ENCODE measurements at places on chromosomes 1 and 21. TPM values are rescaled to one million over a fixed set of nuclear protein-coding genes. Genes with fewer than 3 reads are reported as not detected.

DNA sequence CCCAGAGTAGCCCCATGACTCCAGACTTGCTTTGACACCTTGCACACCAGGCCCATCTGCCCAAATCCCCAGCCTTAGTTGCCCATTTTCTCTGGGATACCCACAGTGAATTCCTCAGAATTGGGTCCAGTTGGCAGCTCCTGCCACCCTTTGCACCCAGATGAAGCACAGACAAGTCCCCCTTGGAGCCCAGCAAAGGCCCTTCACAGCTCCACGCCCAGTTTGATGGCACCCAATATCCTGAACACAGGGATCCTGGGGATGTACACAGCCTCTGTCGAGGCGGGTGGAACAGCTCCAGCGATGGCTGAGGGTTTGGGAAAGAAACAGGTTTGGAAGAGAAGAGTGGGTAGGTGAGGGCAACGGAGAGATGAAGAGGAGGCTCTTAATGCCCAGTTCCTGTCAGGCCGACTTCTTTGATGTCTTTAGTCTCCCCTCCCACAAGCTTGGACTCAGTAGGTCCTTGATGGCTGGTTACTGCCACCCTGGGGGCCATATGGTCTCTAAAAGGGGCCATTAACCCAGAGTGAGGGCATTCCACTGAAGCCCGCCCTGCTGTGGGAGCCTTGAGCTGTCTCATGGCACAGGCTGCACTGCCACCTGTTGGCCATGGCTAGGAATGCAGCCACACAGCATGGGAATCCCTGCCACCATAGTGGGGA, 21.7 kb downstream of the TMEM53 start:
- no peak for DNase-seq
- H3K4me1 ChIP-seq, result no peaks in the 10 kb centered on the region
- H3K36me3 ChIP-seq, result peaks cover 15% of the 10 kb centered on the region
- no peaks in the 10 kb centered on the region for H3K27me3 ChIP-seq
- no peak overlapping the region for H3K4me3 ChIP-seq

DNA sequence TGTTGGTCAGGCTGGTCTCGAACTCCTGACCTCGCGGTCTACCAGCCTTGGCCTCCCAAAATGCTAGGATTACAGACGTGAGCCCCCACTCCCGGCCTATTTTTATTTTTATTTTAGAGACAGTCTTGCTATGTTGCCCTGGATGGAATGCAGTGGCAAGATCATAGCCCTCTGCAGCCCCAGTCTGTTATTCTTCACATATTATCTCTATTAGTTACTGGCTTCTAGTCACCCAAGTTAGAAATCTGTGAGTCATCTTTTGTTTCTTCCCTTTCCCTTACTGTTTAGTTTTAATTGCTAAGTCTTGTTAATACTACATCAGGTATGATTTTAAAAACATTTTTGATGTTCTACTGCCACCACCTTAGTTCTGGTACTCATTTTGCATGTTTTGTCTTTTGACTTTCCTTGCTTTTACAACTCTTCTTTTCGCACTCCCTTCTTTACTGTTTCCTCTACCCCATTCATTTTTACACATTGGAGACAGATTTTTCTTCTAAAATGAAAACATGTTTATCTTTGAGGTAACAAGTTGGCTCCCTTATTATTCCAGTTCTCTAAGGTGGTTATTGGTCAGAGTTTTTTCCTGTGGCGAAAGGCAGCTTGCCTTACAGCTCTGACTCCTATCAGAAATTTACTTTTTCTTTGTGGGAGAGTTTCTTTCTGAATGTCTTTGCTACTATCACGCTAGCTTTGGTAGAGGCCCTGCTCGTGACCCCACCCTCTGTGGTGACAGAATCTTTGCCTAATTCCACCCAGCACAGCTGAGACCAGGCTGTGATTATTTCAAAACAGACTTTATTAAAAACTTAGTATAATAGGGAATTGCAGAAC, 19.5 kb downstream of the ZMYM4 start:
- DNase-seq, result no peak
- no peaks in the 10 kb centered on the region for H3K36me3 ChIP-seq
- no peak overlapping the region for H3K4me3 ChIP-seq
- no peaks in the 10 kb centered on the region for H3K27me3 ChIP-seq
- H3K4me1 ChIP-seq, result no peaks in the 10 kb centered on the region

GRCh38 chr1:70685300-70686286, 274.5 kb downstream of the CTH start:
- peak; percentile 13 for DNase-seq
- no peak overlapping the region for H3K4me3 ChIP-seq
- no peaks in the 10 kb centered on the region for H3K4me1 ChIP-seq
- H3K27ac ChIP-seq, result no peak overlapping the region

- no peaks in the 10 kb centered on the region for H3K27me3 ChIP-seq
- H3K36me3 ChIP-seq, result no peaks in the 10 kb centered on the region
- no peaks in the 10 kb centered on the region for H3K4me1 ChIP-seq
- peak overlapping the region; percentile 94 for H3K4me3 ChIP-seq
- peak overlapping the region; percentile 82 for H3K27ac ChIP-seq
These were observed 991 bp downstream of the PRMT6 start for GRCh38 chr1:107057197-107058133.

DNA sequence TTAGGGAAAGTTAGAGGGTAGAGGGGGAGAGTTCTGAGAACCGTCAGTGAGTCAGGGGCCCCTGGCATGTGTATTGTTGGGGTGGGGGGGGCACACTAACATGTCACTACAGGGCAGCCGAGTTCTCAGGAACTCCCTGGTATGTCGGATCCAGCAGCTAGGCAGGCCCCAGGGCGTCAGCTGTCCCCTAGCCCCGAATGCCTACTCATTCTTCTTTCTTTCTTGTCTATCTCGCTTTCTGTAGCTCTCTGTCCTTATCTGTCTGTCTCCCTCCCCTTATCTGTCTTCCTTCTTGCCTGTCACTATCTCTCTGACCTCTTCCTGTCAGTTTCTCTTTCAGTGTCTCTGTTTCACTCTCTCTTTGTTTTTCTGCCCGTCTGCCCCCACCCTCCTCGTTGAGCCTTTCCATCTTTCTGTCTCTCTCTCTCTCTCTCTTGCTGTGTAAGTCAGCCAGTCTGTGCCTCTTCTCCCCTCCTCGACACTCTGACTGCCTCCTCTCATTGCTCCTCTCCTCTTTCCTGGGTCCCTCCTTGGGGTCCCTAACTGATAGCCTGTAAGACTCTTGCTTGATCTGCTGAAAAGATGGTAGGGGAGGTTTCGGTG, 2.4 kb downstream of the NTRK1 start:
- peaks cover 3% of the 10 kb centered on the region for H3K27me3 ChIP-seq
- no peak for DNase-seq
- H3K36me3 ChIP-seq, result no peaks in the 10 kb centered on the region
- no peak overlapping the region for H3K4me3 ChIP-seq
- H3K27ac ChIP-seq, result no peak overlapping the region
- peaks cover 26% of the 10 kb centered on the region for H3K4me1 ChIP-seq

- DNase-seq, result no peak
- no peaks in the 10 kb centered on the region for H3K36me3 ChIP-seq
- no peak overlapping the region for H3K27ac ChIP-seq
- no peaks in the 10 kb centered on the region for H3K27me3 ChIP-seq
- H3K4me1 ChIP-seq, result no peaks in the 10 kb centered on the region
These were observed 59.9 kb upstream of the PRRX1 start for GRCh38 chr1:170604065-170604464.

DNA sequence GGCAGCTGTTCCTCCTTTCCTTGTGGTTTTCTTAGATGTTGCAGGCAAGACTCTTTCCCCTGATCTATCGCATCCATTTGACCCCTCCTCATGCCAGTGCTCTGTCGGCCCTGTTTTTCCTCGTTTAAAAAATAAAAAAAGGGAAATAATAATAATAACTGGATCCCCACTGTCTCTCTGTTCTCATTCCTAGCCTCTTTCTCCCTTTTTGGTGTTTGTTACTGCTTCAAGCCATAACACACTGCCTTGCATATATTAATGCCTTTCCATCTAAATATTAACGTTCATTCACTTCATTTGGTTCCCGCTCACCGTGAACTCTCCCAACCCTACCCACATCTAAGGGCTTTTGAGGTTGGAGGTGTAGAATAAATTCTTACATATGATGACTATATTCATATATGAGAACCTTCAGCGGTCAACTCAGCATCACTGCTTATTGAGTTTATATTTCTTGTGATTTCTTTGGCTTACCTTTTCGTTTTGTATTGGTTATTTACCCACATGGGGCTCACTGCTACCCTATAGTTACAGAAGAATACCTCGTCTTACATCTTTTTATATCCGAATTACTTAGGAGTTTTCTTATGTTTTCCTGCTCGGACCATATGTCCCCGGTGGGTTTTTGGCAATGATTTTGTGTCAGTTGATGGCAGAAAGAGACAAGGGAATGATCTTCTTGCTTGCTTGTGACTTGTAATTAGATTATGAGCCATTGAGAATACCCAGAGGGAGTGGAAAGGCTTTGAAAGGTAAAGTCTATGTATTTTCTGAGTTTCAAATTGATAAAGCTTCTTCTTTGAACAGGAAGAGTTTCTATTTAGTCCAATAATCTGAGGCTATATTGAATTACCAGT, 805 bp downstream of the ATG4C start:
- H3K4me1 ChIP-seq, result no peaks in the 10 kb centered on the region
- H3K27me3 ChIP-seq, result no peaks in the 10 kb centered on the region
- H3K27ac ChIP-seq, result peak overlapping the region; percentile 94
- H3K36me3 ChIP-seq, result no peaks in the 10 kb centered on the region
- peak overlapping the region; percentile 100 for H3K4me3 ChIP-seq
- DNase-seq, result no peak

- H3K36me3 ChIP-seq, result no peaks in the 10 kb centered on the region
- no peak overlapping the region for H3K27ac ChIP-seq
- no peak overlapping the region for H3K4me3 ChIP-seq
- no peaks in the 10 kb centered on the region for H3K4me1 ChIP-seq
- no peaks in the 10 kb centered on the region for H3K27me3 ChIP-seq
These were observed 409.5 kb upstream of the ADGRL2 start for GRCh38 chr1:81391125-81391828.

GRCh38 chr1:21244986-21245687, 45.1 kb downstream of the ECE1 start:
- peaks cover 8% of the 10 kb centered on the region for H3K36me3 ChIP-seq
- DNase-seq, result no peak
- no peaks in the 10 kb centered on the region for H3K27me3 ChIP-seq
- no peaks in the 10 kb centered on the region for H3K4me1 ChIP-seq

- no peak overlapping the region for H3K4me3 ChIP-seq
- no peaks in the 10 kb centered on the region for H3K36me3 ChIP-seq
- DNase-seq, result no peak
- no peak overlapping the region for H3K27ac ChIP-seq
- H3K27me3 ChIP-seq, result no peaks in the 10 kb centered on the region
These were observed 221.2 kb upstream of the C1orf174 start for GRCh38 chr1:4121293-4121684.

GRCh38 chr1:54221867-54222484, 22.0 kb downstream of the MRPL37 start:
- no peak overlapping the region for H3K4me3 ChIP-seq
- peaks cover 13% of the 10 kb centered on the region for H3K36me3 ChIP-seq
- no peak overlapping the region for H3K27ac ChIP-seq
- H3K27me3 ChIP-seq, result no peaks in the 10 kb centered on the region
- no peak for DNase-seq

GRCh38 chr1:212457740-212458338, 25.1 kb downstream of the NENF start:
- no peaks in the 10 kb centered on the region for H3K4me1 ChIP-seq
- no peaks in the 10 kb centered on the region for H3K36me3 ChIP-seq
- DNase-seq, result no peak
- H3K4me3 ChIP-seq, result no peak overlapping the region

GRCh38 chr1:59814180-59814900, 409 bp upstream of the HOOK1 start:
- DNase-seq, result peak; percentile 94
- no peaks in the 10 kb centered on the region for H3K4me1 ChIP-seq
- no peaks in the 10 kb centered on the region for H3K36me3 ChIP-seq
- H3K27ac ChIP-seq, result no peak overlapping the region
- no peaks in the 10 kb centered on the region for H3K27me3 ChIP-seq

- no peak for DNase-seq
- H3K4me1 ChIP-seq, result no peaks in the 10 kb centered on the region
- H3K27me3 ChIP-seq, result peaks cover 6% of the 10 kb centered on the region
- H3K36me3 ChIP-seq, result no peaks in the 10 kb centered on the region
These were observed 1.1 kb upstream of the AJAP1 start for GRCh38 chr1:4653328-4653660.

GRCh38 chr1:26574018-26574417, 44.5 kb downstream of the RPS6KA1 start:
- H3K4me1 ChIP-seq, result peaks cover 22% of the 10 kb centered on the region
- no peak overlapping the region for H3K4me3 ChIP-seq
- H3K36me3 ChIP-seq, result peaks cover 39% of the 10 kb centered on the region
- no peak overlapping the region for H3K27ac ChIP-seq
- H3K27me3 ChIP-seq, result no peaks in the 10 kb centered on the region
- no peak for DNase-seq

DNA sequence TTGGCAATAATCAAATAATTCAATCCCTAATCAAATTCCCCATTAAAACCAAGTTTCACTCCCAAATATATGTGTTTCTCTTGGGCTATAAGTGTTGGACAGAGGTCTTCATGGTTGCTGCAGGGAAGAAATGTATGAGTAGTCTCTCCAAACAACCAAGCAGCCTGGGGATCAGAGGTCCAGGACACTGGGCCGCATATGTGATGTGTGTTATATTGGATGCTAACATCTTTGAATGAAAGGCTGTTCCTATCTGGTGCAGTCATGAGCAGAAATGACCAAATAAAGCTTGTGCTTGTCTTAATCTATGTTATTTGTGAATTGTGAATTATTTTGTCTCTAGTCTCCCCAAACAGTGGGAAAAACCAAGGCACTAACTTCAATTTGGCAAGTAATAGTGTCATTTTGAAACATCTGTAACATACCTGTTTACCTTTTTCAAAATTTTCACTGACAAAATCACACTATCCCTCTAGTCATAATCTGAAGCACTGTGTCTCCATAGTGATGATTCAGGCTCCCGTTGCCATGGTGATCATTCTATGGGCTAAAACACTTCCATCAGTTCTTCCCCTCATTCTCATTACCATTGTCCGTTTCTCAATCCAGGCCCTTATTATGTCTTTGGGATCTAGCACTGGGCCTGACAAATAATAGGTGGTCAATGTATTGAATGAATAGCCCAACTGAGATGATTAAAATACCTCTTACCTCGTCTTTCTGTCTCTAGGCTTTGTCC, 12.5 kb upstream of the TADA1 start:
- DNase-seq, result no peak
- H3K4me3 ChIP-seq, result no peak overlapping the region
- no peaks in the 10 kb centered on the region for H3K36me3 ChIP-seq
- peaks cover 3% of the 10 kb centered on the region for H3K27me3 ChIP-seq
- H3K27ac ChIP-seq, result no peak overlapping the region

PAX7 gene
- total RNA-seq, result not detected

CFHR4 gene
- not detected for total RNA-seq

SYDE2 gene
- total RNA-seq, result 3.8 TPM

MYBPH gene
- not detected for total RNA-seq

TNFRSF1B gene
- 87.2 TPM for total RNA-seq

NPHS2 gene
- not detected for total RNA-seq

All from GM12878 (cell line).